Foreskin keratinocyte (primary cell): ENCODE measurements at places on chromosomes 2 and 18. TPM values are rescaled to one million over a fixed set of nuclear protein-coding genes. Genes with fewer than 3 reads are reported as not detected.

The ANKAR gene
- 1.3 and 1.5 TPM in 2 replicates for total RNA-seq

The SCTR gene
- not detected in 2 replicates for total RNA-seq

The GKN1 gene
- 0.41 TPM in 1 of 2 replicates, not detected in the other for total RNA-seq

The IL36G gene
- total RNA-seq, result 0.32 and 0.85 TPM in 2 replicates

The TNS1 gene
- total RNA-seq, result 1.8 and 4.3 TPM in 2 replicates

The MTHFD2 gene
- total RNA-seq, result 121 and 154 TPM in 2 replicates

The TSGA10 gene
- total RNA-seq, result 3.0 and 4.1 TPM in 2 replicates

The HTR2B gene
- not detected in 2 replicates for total RNA-seq

The GAREM2 gene
- total RNA-seq, result 0.21 and 0.27 TPM in 2 replicates

The ANKRD29 gene
- 5.6 and 7.7 TPM in 2 replicates for total RNA-seq
